ENCODE measurements at places on chromosomes 16 and 17.

DNA sequence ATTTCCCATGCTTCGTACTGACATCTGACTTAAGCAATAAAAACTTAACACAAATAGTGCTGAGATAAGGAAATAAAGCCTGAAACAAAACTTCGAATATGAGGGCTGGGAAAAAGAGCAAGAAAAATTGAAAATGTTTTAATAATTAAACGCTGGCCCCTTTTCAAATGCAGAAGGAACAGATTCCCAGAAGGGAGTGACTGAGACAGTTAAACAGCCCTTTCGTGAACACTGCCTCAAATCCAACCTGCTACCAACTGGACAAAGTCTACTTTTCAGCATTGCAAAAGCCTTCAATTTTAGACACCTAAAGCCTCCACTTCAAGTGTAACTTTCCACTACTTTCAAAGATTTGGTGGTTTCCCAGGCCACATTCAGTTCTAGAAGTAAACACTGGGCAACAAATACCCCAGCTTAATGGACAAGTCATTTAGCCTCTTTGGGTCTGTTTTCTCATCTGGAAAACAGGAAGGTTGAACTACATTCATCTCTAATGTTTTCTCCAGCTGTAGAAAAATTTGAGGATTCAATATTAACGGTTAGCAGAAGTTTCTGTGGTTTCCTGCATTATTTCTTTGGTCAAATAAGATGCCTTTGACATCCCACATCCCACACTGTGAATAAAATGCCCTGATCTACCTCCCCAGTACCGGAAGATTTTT lies 11.8 kb downstream of the RFFL start:
- H3K27ac ChIP-seq = peak overlapping the region; percentile 40
- no peaks in the 10 kb centered on the region for H3K27me3 ChIP-seq
- no peak for DNase-seq
- no peaks in the 10 kb centered on the region for H3K36me3 ChIP-seq
- H3K4me1 ChIP-seq = peaks cover 41% of the 10 kb centered on the region
- no peak overlapping the region for H3K4me3 ChIP-seq

GRCh38 chr17:75402026-75402425 lies 3.5 kb downstream of the GRB2 start:
- no peak for DNase-seq
- H3K4me1 ChIP-seq = peaks cover 15% of the 10 kb centered on the region
- H3K27me3 ChIP-seq = no peaks in the 10 kb centered on the region
- H3K4me3 ChIP-seq = no peak overlapping the region
- no peak overlapping the region for H3K27ac ChIP-seq

- H3K36me3 ChIP-seq = no peaks in the 10 kb centered on the region
- H3K4me1 ChIP-seq = peaks cover 6% of the 10 kb centered on the region
- H3K27me3 ChIP-seq = no peaks in the 10 kb centered on the region
- H3K4me3 ChIP-seq = no peak overlapping the region
- peak; percentile 70 for DNase-seq
These were observed 72.0 kb upstream of the KSR1 start for GRCh38 chr17:27384261-27384701.

GRCh38 chr17:58382108-58382871 lies 30.3 kb upstream of the SUPT4H1 start:
- no peak overlapping the region for H3K4me3 ChIP-seq
- no peaks in the 10 kb centered on the region for H3K27me3 ChIP-seq
- DNase-seq = no peak
- peaks cover 60% of the 10 kb centered on the region for H3K4me1 ChIP-seq

DNA sequence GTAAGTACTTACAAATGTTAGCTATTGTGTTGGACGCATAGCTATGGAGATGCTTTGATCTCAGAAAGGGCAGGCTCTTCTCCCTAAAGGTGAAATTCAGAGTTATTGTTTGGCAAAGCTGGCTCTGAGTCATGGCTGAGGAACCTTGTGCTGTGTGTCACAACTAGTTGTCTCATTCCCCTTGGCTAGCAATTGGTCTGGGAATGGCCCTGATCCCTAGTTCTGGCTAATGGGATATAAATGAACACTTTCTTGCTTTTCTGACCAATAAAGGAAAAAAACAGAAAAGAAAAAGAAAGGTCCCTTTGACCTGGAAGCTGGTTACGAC lies 210.6 kb downstream of the MAP2K4 start:
- H3K27me3 ChIP-seq = no peaks in the 10 kb centered on the region
- H3K27ac ChIP-seq = no peak overlapping the region
- no peaks in the 10 kb centered on the region for H3K4me1 ChIP-seq
- H3K4me3 ChIP-seq = no peak overlapping the region
- no peaks in the 10 kb centered on the region for H3K36me3 ChIP-seq

DNA sequence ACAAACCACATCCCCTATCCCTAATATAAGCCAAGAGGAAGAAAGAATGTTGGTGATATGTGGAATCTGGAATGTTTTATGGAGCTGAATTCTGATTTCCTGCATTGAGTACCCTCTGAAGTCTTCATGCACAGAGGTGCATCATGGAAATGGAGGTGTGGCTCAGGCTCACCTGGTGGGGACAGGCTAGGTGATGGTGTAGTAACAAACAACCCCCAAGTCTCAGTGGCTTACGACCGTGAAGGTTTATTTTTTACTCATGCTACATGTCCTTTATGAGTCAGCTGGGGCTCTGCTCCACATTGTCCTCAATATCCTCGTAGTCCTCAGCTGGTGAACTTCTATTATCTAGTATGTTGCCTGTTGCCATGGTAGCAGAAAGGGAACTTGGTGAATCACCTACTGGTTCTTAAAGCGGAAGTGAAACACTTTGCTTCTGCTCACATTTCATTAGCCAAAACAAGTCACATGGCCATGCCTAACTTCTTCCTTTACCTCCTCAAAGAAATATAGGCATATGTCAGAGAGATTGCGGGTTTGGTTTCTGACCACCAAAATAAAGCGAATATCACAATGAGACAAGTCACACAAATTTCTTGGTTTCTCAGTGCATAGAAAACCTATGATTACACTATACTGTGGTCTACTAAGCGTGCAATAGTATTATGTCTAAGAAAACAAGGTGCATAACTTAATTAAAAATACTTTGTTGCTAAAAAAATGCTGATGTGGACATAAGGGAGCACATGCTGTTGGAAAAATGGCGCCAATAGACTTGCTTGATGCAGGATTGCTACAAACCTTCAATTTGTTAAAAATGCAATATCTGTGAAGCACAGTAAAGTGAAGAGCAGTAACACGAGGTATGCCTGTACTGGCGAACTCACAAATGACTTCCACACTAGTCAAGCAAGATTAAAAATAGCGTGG lies at the start of gene PMFBP1:
TSS of gene PMFBP1 (minus strand) at position 51 of the 930 bp plus-strand sequence. CDS start 947 bp downstream, outside the sequence.
- no peak for DNase-seq
- no peaks in the 10 kb centered on the region for H3K36me3 ChIP-seq
- H3K4me1 ChIP-seq = no peaks in the 10 kb centered on the region
- no peak within 1 kb of the TSS for H3K27ac ChIP-seq
- no peak within 1 kb of the TSS for H3K4me3 ChIP-seq

DNA sequence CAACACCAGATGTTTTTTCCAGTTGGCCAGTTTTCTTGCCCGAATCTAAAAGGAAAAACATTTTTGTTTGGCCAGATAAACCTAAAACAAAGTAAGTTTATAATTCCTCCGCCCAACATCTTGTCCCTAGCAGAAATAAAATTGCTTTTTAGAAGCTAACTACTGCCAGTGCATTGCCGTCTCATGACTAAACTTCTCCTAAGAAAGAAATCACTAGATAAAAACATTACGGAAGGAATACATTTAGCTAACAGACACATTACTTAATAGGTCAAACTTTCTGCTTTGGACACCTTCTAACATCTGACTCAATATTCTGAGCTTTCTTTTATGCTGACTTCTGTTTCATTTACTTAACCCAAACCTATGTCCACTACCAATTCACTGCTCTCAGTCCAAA lies 36.2 kb downstream of the FBXL20 start:
- no peak for DNase-seq
- H3K27me3 ChIP-seq = no peaks in the 10 kb centered on the region
- H3K36me3 ChIP-seq = no peaks in the 10 kb centered on the region
- H3K27ac ChIP-seq = no peak overlapping the region
- no peaks in the 10 kb centered on the region for H3K4me1 ChIP-seq
- no peak overlapping the region for H3K4me3 ChIP-seq

DNA sequence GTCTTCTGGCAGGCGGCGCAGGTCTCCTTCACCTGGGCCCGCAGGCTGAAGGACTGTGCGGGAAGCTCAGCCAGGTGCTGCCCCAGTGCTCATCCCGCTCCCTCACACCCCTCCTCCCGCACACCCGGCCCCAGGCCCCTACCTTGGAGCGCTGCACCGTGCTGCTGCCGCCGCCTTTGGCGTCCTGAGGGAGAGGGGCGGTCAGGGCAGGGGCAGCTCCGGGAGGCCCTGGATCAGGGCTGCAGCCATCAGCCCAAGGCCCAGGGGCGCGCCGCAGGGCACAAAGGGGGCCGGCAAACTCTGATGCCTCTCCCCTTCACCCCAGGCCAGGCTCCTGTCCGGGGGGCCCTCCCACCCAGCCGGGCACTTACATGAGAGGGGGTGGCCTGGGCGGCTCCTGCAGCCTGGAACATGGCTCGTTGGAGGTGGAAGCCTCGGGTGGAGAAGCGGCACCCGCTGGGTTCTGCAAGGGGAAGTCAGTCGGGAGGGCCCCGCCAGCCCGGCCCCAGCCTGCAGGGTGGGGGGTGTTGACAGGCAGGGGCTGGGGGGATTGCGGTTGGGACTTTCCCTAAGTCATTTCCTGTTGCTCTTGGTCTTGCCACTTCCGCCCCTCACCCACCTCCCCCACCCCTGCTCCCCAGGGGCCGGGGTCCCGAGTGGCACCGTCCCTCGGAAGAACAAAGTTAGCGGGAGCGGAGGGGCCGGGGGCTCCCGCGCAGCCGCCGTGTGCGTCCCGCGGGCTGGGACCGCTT lies 863 bp downstream of the LIMD2 start:
- no peak overlapping the region for H3K27ac ChIP-seq
- H3K4me1 ChIP-seq = no peaks in the 10 kb centered on the region
- peak overlapping the region; percentile 28 for H3K4me3 ChIP-seq
- peaks cover 2% of the 10 kb centered on the region for H3K36me3 ChIP-seq
